Stimulated activated CD4-positive, alpha-beta T cell treated with anti-CD3 and anti-CD28 coated beads, Interleukin-12 subunit alpha, Interleukin-12 subunit beta, amount 100 ng/mL, for 48 hours (primary cell): ENCODE measurements at places on chromosomes 6 and 20.

- DNase-seq: peak; percentile 27
Observed at GRCh38 chr6:11275598-11275997, 43.1 kb upstream of the NEDD9 start.

DNA sequence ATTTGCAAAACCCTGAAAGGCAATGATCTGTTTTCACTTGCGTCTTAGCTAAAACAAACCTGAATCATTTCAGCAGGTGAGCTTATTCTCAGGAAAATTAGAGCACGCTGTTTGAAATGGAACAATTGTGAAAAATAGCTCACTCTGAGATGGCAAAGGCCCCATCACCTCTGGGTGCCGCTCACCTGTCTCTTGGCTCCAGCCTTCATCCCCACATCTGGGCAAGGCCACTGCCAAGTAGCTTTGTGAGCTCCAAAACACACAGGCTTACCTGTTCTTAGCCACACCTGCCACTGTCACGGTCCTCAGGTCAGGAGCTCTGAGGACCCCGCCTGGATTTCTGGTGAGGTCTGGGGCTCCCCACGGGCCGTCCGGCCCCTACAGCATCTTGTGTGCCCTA, 66.7 kb downstream of the SMOC2 start:
- DNase-seq: no peak

DNA sequence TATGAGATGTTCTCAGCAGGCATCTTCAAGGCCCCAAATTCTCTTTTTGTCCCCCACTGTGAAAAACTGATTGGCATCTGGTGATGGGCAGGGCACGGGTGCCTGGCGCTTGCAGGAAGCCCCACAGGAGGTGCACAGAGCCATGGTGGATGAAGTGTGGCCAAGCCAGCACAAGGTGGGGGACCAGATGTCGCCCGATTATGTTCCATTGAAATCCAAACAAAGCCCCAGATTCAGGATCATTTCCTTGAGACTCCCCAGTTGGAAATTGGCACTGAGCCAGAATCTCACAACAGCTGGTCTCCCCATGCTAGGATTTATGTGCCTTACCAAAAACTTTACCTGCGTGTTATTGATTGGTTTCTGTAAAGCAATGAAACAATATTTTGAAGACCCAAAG, 186.1 kb downstream of the ADAT2 start:
- no peak for DNase-seq

DNA sequence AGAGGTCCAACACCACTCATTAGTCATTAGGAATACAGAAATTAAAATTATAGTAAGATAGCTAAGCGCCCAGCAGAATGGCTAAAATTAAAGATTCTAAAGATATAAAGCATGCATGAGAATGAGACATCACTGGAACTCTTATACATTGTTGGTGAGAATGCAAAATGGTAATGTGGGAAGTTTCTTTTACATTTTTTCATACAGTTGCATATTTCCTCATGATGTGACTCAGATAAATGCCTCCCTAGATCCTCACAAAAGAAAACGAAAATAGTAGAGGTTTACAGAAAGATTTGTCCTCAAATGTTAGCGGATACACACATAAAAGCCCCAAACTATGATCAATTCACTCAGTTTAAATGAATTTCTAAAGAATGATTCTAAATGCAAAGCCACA, 633.7 kb upstream of the GJE1 start:
- DNase-seq: no peak

GRCh38 chr6:135796643-135797305, 54.7 kb upstream of the PDE7B start:
- DNase-seq: no peak

GRCh38 chr20:19099596-19100545, 112.6 kb upstream of the SLC24A3 start:
- DNase-seq: no peak

- no peak for DNase-seq
Observed at GRCh38 chr6:113508249-113508648, 348.9 kb upstream of the MARCKS start.
